ENCODE measurements at places on chromosomes 12 and 14.

- no peak for DNase-seq
Measured at GRCh38 chr12:29283969-29284700, 96.8 kb downstream of the ERGIC2 start.

GRCh38 chr12:54723379-54724256 is 75.5 kb upstream of the DCD start:
- DNase-seq: peak; percentile 82

GRCh38 chr14:74301594-74302151 is 1.1 kb downstream of the ABCD4 start:
- DNase-seq: no peak

DNA sequence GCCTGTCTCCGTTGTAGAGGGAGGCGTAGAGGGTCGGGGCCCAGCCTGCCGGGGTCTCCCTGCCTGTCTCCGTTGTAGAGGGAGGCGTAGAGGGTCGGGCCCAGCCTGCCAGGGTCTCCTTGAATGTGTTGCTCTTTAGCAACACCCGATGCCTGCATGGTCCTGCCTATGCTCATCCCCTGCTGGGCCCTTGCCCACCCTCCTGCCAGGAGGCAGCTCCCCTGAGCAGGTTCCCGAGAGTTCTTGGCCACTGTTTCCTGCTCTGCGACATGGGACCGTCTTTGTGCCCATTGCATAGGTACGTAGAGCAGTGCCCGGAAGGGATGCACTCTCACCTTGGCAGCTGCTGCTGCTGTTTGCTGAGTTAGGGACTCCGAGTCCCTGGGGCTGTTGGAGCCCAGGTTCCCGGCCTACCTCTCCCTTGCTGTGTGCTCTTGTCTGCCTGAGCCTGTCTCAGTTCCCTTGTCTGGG is 3.3 kb downstream of the KIF26A start:
- DNase-seq: no peak

GRCh38 chr12:54032086-54032619 is 697 bp upstream of the HOXC5 start:
- DNase-seq: no peak

Data from activated CD4-positive, alpha-beta T cell treated with anti-CD3 and anti-CD28 coated beads, Interleukin-2, amount 10 ng/mL, durations not matched to agents 24 days and 14 days (primary cell).